ENCODE measurements at places on chromosomes 2 and 18.

- DNase-seq: no peak
Observed at GRCh38 chr2:228688007-228688645, 506.6 kb upstream of the SPHKAP start.

DNA sequence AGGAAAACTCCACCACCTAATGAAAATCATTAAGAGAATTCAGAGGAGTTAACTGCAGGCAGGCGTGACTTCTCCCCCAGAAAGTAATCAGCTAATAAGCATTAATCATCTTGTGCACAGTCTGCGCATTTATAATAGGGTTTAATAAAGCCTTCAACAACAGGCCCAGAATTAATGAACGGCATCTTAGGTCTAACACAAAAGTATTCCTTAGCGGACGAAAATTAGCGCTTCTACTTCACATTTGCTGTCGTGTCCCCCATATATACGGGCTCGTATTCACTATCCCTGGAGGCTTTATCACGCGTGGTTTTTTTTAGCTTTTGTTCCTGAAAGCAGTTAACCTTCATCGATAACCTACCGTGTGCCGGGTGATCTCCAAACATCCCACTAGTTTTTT, 1.8 kb downstream of the ATP8B1 start:
- DNase-seq: no peak

GRCh38 chr18:23113576-23113975, 21.7 kb upstream of the CABLES1 start:
- no peak for DNase-seq

DNA sequence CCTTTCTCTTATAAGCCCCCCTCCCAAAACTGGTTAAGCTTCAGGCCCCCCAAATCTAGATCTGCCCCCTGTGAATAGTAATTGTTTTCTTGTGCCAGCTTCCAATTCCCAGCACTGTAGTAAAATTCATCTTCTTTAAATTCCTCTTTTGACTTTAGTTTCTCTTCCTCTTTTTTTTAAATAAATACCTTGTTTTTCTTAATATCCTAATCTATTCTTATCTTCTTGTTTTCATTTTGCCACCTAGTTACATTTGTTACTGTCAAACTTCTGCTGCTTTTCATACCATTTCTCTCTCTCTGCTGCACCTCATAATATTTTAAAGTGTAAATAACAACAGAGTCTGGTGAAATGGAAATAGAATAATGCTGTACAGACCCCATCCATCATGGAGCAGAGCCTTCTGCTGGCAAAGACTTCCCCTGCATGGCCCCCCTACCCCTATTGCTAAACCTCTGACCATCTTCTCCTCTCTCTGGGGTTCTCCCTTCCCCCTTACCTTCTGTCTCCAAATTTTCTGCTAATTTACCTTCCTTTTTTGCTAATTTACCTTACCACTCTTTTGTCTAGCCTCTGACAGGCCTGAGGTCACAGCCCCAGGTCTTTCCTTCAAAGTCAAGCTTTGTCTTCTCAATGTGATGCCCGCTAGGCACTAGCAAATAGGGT, 94.9 kb upstream of the PAPOLG start:
- DNase-seq: no peak

DNA sequence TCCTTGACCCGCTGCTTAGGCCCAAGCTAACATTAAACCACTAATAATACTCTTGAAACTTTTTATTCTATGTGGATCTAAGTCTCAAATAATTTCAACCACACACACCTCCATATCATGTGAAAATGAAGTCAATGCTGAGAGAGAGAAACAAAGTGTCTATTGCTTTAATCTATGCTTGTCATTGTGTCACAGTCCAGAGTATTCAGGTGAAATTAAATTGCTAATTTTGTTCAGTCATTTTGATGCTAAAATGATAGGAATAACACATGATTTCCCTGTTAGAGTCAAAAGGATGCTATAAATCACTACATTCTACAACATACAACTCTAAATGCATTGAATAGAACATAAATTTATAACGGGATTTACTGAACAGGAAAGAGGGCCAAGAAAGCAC, 195.4 kb downstream of the ERBB4 start:
- DNase-seq: no peak

DNA sequence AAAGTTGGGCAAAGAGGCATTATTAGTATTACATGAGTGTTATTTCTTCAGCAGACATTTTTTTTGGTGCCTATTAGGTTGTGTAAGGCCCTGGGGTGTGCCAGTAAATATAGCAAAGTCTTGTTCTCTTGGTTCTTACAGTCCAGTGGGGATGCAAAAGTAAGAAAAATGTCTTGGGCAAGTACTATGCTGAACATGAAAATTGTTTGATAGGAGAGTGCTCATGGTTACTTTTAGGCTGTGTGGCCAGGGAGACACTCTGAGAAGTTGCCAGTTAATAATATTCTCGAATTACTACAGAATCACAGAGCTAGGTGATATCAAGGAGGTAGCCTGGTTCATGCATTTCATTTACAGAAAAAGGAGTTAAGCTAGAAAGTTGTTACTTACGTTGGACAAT, 1.9 kb downstream of the AGFG1 start:
- no peak for DNase-seq

GRCh38 chr2:204449977-204450376, 95.3 kb upstream of the PARD3B start:
- DNase-seq: no peak

GRCh38 chr2:122692400-122693083, 937.1 kb downstream of the TSN start:
- no peak for DNase-seq

- DNase-seq: no peak
Observed at GRCh38 chr2:86123328-86123925, 17.4 kb downstream of the PTCD3 start.

GRCh38 chr2:168189835-168190569, 57.4 kb downstream of the STK39 start:
- no peak for DNase-seq

DNA sequence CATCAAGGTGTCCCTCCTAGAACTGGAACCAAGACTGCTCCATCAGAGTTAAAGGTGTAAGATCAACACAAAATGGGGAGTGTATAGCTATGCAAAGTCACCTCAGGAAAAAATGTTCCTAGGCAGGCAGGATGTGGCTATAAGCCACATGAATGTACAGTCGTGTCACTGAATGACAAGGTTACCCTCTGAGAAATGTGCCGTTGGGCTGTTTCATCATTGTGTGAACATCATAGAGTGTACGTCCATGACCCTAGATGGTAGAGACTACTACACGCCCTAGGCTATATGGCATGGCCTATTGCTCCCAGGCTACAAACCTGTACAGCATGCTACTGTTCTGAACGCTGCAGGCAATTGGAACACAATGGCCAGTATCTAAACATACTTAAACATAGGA, 24.5 kb downstream of the TYMS start:
- peak; percentile 39 for DNase-seq

DNA sequence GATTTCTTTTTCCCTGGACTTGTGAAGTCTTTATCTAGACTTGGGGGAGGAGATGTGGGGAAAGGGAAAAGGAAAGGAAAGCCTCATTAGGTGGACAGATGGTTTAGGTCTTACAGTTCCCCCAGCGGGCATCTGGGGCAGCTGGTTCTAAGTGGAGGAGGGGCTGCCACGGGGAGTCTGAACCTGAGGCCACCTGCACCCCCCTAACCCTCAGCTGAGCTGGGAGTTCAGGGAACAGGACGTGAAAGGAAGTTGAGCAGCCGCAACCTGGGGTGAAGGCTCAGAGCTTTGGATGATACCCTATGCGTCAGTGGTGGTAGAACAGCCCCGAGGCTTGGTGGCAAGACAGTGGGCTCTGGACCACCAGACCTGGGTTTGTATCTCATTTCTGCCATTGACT, 26.8 kb downstream of the ITM2C start:
- DNase-seq: no peak

DNA sequence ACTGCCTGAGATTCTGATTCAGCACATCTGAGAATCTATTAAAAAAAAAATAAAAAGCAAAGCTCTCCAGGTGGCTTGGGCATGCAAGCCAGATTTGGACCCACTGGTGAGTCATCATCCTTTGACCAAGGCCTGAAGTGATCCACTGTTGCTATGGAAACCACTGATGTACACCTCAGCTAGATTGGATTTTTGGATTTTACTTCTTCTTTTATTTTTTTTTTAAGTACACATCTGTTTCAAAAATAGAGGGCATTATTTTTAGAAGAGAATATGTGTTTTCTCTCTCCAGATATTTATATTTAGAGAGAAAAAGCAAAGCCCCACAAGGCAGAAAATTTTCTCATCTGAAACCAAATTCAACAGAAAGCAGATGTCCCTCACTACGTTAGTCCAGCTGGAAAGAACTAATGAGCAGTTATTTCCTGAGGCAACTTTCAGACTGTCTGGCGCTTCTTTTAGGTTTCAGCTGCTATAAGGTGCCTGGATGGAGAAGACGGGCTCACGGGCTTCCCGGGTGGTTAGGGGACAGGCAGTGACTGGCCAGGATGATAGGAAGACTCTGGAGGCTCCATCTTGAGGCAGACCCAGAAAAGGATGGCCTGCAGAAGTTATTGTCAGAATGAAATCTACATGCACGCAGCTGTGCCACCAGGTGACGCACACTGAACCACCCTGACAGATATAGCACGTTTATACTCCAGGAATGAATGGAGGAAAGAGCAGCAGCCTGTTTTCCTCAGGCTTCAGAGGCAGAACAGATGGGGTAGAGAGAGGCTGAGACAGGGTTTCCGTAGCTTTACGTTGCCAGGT, 50.5 kb downstream of the MRPL35 start:
- no peak for DNase-seq

GRCh38 chr2:130332271-130333073, 10.2 kb upstream of the IMP4 start:
- DNase-seq: peak; percentile 56

GRCh38 chr18:69414184-69414583, 13.5 kb downstream of the DOK6 start:
- no peak for DNase-seq

DNA sequence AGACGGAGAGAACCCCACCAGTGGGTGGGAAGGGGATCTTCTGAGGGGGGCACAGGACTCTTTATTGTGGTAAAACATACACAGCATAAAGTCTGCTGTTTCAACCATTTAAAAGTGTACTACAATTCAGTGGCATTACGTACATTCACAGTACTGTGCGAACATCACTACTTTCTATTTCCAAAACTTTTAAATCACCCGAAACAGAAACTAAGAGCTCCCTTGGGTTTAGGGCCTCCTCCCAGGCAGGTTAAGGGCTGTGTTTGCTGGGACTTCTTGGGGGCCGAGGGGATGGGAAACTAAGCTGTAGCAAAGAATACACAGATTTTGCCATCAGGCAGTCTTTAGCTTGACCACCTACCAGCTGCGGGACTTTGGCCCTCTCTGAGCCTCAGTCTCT, 242.0 kb downstream of the HAUS1 start:
- DNase-seq: no peak

- DNase-seq: no peak
Observed at GRCh38 chr18:43525169-43525568, 247.9 kb upstream of the SYT4 start.

DNA sequence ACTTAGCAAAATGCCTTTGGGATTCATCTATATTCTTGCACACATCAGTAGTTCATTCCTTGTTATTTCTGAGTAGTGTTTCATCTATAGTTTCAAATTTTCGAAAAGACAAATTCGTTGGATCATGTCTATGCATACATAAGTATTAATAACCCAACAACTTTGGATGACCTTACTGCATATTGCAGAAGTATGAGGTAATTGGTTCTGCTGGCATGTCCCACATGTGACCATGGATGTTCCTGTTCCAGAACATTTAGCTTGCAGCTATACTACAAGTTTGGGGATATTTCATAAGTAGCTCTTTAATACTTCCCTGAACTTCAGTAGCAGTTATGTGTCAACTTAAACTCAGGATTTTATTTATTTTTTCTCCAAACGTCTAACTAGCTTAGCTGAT, 44.9 kb downstream of the APLF start:
- no peak for DNase-seq

GRCh38 chr2:64327510-64328414, 126.2 kb upstream of the LGALSL start:
- DNase-seq: peak; percentile 54

GRCh38 chr2:109432421-109432820, 181.3 kb downstream of the SEPTIN10 start:
- DNase-seq: no peak

DNA sequence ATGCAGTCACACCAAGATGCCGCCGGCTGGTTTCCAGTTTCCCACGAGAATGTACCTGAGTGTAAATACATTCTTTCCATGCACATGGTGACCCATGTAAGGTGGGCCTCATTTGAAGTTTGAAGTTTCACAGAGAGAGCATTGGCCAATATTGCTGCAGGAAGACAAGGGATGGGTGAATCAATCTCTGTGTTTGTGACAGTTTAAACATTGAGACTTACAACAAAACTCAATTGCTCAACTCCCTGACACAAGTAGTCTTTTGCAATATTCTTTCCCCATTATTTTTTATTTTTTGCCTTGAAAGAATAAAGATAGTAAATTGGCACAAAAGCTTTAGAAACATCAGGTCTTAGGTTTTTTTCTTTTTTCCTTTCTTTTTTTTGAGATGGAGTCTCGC, 5.1 kb downstream of the SERPINB2 start:
- no peak for DNase-seq

DNA sequence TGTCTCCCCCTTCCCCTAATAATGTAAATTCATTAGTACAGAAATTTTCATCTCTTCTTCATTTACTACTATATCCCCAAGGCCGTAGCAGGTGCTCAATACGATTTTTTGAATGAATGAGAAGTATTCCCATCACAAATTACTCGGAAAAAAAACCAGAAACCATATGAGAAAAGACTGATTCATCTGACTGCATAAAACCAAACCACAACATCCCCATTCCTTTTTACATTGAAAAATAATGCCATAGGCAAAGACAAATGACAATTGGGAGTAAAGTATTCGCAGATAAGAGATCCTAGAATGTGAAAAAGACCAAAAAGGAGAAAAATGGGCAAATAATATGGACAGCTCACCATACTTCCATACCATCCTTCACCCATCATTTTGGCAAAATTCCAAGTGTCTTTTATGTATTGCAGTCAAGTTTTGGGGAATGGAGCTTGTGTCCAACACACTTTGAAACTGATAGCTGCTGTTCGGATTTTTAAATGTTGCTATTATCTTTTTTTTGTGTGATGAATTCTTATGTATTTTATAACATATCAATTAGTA, 1.5 kb downstream of the ZC3H8 start:
- no peak for DNase-seq

GRCh38 chr2:35997488-35997887, 358.1 kb upstream of the CRIM1 start:
- DNase-seq: no peak

- DNase-seq: no peak
Observed at GRCh38 chr2:131063501-131064283, 29.6 kb downstream of the FAM168B start.

GRCh38 chr2:11019614-11020013, 107.9 kb downstream of the KCNF1 start:
- no peak for DNase-seq

- no peak for DNase-seq
Observed at GRCh38 chr18:10060469-10060782, 146.6 kb downstream of the VAPA start.

Data from CD4-positive, alpha-beta T cell treated with Interleukin-6 at 100 ng/mL for 8 hours (primary cell).